Gastroesophageal sphincter (tissue), 4 donors: ENCODE measurements at places on chromosomes 16 and 17.

DNA sequence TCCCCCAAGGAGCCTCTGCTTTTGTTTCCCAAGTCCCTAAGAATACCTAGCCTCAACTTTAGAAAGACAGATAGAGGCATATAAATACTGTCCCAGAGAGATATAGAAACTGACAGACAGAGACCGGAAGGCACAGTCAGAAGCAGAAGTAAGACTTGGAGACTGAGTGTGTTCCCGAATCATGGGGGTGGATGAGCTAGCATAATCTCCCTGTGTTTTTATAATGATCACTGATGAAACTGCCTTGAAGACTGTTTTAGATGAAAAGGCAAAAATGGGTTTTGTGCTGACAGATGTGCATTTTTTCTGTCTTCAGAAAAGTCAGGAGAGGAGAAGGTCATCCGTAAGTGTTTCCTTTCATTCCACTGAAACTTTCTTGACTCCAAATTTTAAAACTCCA lies 8.3 kb upstream of the PSMD3 start:
- peak; percentile 46 for ATAC-seq

DNA sequence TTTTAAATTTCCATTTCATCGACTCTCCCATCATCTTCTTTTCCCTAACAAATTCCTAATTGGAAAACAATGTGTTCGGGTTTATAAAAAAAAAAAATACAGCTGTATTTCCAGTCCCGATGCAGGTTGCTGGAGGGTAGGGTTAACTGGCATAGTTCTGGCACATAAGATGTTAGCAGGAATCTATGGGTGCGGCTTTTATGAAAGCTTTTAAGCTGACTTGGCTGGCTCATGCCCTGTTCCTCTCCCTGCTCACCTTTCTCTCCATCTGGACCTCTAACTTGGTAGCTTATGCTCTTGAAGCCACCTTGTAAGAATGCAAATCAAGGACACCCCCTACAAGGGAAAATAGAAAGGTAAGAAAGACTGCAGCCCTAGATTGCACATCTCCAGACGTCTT lies 33.2 kb upstream of the KCNJ2 start:
- ATAC-seq = no peak

GRCh38 chr17:16438173-16438556 lies 22.8 kb downstream of the TRPV2 start:
- ATAC-seq = no peak

DNA sequence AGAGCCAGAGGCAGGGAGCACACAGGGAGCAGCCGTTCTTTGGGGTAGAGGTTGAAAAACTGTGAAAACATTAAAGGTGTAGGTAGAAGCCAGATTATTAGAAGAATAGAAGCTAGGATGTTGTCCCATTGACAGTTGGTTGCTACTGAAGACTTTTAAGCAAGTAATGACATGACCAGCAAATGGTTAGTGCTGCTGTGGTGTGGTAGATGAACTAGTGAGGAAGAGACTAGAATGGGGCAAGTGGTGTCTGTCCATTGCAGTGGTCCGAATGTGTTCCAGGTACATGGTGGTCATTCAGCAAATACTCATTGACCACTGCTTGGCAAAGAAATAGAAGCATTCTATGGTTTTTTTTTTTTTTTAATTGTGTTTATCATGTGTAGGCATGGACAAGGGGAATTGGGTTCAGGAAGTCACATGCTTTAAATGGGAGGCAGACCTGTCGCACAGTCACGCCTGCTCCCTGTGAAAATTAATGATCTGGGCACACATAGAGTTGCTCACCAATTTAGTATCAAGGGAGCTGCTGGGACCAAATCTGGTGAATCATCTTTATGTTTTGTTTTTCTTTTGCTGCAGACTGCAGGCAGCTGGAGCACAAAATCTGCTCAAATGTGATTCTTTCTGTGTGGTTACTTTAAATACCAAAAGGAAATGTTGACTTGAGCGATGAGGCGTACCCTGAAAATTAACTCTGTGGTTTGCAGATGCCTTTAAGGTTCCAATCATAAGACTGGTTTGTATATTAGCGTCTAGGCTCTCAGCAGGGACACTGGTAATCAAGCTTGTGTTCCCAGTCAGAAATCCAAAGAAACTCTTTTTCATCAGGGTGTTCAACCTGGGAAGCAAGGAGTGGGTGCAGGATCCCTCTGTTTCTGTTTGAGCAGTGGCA lies 30.7 kb downstream of the YPEL2 start:
- ATAC-seq = no peak

DNA sequence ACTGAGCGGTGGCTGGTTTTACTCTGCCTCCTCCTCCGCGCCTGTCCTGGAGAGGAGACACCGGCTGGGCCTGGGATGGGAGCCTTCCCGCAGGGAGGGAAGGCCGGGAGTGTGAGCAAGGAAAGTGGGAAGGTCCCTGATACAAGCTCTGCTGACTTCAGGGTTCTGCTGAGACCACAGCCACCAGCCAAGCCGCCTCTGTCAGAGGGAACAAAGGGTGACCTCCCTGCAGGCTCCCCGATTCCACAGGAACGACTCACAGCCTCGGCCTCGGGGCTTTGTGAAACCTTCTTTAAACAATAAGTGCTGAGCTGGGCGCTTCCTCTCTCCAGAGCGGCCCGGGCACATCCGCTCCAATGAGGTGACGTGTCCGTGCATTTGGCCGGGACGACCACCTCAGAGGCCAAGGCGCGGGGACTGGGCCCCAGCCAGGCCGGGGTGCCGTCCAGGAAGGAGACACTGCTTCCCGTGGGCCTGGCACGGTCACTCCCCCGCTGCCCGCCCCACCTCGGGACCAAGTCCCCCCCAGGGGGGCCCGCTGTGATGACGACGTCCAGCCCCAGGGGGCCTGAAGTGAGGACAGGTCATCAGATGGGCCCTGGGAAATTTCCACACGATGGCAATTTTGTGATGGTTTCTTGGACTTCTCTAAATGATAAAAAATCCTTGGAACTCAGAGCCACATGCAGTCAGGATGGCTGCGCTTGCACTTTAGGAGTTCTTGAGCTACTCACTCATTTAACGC lies 11.8 kb upstream of the CIBAR2 start:
- peak; percentile 54 for ATAC-seq

GRCh38 chr17:3887804-3888203 lies 5.0 kb downstream of the CAMKK1 start:
- no peak for ATAC-seq

GRCh38 chr16:75244844-75245758 lies 6.3 kb downstream of the BCAR1 start:
- peak; percentile 91 for ATAC-seq

- peak; percentile 55 for ATAC-seq
Observed at GRCh38 chr16:1188432-1189189, 35.7 kb downstream of the CACNA1H start.

DNA sequence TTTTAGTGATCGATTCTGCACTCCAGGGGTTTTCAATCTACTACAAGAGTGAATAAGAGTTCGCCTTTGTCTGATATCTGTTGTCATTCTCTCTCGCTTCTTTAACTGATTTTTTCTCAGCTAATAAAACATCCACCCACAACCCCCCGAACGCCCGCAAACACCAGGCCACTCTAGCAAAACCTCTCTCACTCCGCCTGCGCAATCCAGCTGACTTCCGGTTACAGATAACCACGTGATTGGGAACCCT lies 338 bp upstream of the RPL19 start:
- ATAC-seq = peak; percentile 87

GRCh38 chr16:14088155-14088753 lies 17.1 kb downstream of the MRTFB start:
- ATAC-seq = peak; percentile 71

GRCh38 chr16:11916524-11917285 lies 949 bp upstream of the GSPT1 start:
- no peak for ATAC-seq

DNA sequence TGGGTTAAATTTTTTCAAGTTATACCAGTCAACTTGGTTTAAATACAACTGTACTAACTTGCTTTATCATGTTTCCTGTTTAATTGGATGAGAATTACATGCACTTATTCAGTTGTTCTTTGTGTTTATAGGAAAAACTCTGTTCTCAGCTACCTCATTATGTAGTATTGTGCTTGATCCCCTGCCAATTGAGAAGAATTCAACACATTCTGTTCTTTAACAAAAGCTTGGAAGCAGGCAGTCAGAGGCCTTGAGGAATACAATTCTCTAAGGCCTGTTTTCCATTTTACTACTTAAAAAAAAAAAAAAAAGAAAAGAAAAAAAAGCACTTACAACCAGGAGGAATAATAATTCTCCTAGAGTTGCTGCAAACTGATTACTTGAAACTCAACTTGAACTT lies 60.6 kb upstream of the CMIP start:
- peak; percentile 78 for ATAC-seq

GRCh38 chr16:52963212-52963854 lies 89.4 kb downstream of the CHD9NB start:
- no peak for ATAC-seq

- ATAC-seq = no peak
Observed at GRCh38 chr17:42310787-42311215, 22.5 kb downstream of the STAT5A start.

DNA sequence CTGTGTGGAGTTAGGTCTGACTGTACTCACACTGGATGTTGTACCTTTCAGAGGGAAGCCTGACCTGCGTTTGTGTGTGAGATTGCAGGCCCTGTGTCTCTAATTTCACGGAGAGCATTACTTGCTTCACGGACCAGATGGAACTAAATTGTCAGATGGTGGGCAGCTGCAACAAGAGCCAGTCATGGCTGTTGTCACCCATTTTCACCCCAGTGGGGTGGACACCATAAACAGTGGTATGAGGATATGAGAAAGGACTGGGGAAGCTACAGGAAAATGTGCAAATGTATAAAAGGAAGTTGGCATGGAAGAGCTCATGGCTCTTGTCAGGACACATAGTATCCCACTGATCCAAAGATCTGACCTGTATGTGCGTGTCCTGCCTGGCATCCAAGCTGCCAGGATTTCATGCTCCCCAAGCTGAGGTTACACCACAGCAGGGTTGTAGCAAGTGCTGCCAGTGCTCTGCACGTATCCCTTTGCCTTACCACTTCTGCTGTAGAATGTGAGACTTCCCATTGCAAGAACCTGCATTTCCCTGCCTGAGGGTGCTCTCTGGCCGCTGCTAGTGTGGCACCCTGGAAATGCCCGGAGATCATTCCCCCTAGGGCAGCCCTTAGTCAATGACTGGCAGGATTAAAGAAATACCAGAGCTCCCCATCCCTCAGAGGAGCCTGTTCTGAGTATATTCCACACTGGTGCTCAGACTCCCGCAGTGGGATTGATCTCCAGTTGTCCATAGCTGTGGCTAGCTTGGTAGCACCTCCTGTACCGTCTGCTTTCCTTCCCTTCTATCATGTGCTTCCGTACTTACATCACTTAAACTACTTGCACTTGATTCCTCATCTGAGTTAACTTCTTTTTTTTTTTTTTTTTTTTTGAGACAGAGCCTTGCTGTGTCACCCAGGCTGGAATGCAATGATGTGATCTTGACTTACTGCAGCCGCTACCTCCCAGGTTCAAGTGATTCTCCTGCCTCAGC lies 70.4 kb upstream of the TANC2 start:
- no peak for ATAC-seq

DNA sequence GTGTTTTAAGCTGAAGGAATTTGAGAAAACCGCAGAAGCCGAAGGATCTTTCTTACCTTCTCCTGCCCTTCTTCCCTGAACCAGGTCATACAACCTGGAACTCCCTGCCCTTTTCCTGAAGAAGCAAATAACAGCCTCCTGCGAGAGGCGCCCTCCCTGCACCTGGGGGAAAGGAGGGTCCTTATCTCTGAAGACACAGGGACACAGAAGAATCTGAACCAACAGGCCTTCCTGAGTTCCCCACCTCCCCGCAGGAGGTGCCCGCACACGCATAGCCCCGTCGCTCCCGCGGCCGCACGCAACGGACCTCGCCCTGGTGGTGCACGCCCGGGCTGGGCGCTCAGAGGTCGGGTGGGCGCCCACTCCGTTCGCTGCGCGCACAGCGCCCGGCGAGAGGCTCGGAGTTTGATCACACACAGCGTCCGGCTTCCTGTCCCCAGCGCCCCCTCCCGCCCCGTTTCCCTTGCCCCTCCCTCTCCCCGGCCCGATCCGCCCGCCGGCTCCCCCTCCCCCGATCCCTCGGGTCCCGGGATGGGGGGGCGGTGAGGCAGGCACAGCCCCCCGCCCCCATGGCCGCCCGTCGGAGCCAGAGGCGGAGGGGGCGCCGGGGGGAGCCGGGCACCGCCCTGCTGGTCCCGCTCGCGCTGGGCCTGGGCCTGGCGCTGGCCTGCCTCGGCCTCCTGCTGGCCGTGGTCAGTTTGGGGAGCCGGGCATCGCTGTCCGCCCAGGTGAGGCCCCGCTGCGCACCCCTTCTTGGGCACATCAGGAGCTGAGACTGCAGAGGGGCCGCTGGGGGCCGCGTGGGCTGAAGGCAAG lies at the start of gene TNFSF12:
Gene TNFSF12, plus strand, starts transcription at position 474 of the 816 bp plus-strand sequence. Its CDS starts 96 bp downstream, at position 570.
- ATAC-seq = peak; percentile 80

DNA sequence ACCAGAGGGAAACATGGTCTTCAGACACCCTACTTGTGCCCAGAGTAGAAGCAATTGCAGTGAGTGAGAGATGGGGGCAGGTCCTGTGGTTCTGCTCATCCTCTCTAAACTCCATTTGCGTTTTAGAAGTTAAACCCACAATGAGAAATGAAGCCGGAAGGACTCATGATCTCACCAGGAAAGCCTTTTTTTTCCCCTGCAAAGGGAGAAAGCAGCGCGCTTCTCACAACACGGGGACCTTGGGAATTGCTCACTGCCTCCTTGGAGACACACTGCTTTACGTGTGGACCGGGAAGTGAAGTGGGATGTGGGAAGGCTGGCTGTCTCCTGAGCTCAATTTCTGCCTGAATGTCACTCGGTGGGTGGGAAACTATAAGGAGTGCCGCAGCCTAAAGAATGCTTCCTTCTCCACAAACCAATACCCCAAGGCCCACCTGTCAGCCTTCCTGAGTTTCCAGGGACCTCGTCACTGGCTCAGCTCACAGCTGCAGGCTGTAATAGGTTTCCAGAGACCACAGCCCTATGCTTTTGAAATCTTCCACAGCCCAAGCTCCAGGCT lies 365.4 kb downstream of the XYLT1 start:
- ATAC-seq = no peak

DNA sequence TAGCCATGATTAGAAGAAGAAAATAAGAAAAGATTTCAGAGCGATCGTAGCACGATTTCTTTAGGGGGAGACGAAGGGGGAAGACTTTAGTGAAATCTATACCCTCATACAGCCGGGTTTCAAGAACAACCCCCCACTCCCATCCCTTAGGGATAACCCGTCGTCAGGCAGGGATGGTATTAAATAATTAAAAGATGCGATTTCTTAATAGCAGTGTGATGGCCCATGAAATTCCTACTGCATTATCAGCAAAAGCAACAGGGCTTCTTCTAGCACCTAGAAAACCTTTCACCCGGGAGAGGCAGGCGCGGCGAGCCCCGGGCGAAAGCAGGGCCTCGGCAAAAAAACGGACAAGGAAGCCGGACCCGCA lies 1.4 kb downstream of the CDH11 start:
- no peak for ATAC-seq

DNA sequence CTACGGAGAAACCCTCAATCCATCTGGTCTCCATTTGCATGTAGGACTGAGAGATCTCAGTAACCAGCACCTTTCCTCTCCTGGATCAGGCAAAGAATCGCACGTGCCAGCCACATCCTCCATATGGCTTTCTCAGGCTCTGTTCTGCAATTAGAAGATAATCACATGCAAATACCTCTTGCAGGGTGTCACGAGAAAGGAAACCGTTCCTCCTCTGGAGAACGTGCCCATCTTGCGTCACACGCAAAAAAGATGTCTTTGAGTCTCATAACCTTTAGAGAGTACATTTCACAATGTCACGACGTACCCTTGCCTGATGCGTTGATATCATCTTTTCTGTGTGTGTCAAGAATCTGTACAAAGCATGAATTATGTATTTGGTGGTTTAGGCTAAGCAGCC lies 36.2 kb upstream of the DNAH17 start:
- ATAC-seq = no peak
